ENCODE measurements at places on chromosomes 11 and 22. TPM values are rescaled to one million over a fixed set of nuclear protein-coding genes. Genes with fewer than 3 reads are reported as not detected.

KCNJ11 gene
- 3.2 TPM for total RNA-seq

OR4D5 gene
- total RNA-seq, result not detected

DRICH1 gene
- total RNA-seq, result not detected

HBG2 gene
- total RNA-seq, result not detected

KRTAP5-2 gene
- total RNA-seq, result not detected

MRGPRX3 gene
- not detected for total RNA-seq

NEFH gene
- 26.1 TPM for total RNA-seq

SCGB1A1 gene
- total RNA-seq, result 1.7 TPM

CBLIF gene
- not detected for total RNA-seq

MMP27 gene
- not detected for total RNA-seq

SYT8 gene
- not detected for total RNA-seq

RCE1 gene
- total RNA-seq, result 19.5 TPM

SH3BP1 gene
- total RNA-seq, result 11.4 TPM
